ENCODE measurements at places on chromosomes 2 and 18.
A peak's percentile ranks its signal among the peaks of the same experiment; 100 is the strongest.

DNA sequence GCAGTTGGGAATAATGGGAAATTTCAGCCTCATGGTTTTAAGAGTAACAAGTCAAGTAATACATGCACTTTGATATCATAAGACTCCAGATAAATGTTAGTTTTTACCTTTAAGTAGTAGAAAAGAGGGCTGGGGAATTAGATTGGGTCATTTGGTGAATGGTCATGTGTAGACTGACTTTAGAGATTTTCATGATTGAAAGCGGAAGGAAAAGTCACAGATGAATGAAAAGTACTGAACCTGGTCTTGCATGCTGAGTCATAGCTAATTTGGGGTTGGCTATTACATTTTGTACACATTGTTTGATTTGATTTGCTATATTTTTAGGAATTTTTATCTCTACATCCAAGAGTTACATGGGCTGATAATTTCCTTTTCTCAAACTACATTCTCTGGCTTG, 539.4 kb upstream of the SPHKAP start:
- no peak for DNase-seq

DNA sequence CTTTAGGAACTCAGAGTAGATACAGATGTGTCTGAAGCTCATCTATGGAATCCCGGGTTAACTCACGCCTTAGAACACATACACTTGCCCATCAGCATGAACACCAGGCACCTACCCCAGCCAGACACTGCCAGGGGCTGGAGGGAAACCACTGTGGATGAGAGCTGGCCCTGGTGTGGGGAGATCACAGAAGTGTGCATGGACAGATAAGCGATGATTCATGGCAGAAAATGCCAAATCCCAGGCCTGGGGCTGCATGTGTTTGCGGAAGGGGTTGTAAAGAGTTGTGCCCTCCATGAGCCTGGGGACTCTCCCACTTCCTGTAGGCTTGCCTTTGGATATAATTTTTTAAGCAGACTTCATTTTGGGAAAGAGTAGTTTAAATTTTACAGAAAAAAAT, 193.4 kb downstream of the FHOD3 start:
- DNase-seq: no peak

GRCh38 chr18:60506682-60507081, 134.1 kb upstream of the MC4R start:
- no peak for DNase-seq

DNA sequence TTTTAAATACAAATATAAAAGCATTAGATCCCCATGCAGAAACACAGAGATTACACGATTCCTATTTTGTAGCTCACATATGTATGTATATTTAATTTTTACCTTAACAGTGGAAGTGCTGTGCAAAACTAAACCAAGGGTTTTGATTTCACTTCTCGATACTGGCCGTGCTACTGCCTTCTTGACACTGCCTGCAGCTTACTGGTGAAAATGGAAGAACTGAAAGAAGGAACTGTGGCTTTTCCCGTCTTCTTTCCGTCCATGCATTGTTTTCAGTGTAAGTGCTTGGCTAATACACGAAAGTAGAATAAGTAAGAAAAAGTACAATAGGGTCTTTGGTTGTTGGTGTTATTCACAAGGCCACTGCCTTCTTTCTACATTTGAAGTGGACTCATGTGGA, 129.5 kb downstream of the NDUFA10 start:
- DNase-seq: no peak

- no peak for DNase-seq
Measured at GRCh38 chr2:70981421-70981820, 3.0 kb downstream of the ANKRD53 start.

GRCh38 chr2:190736355-190736754, 87.5 kb downstream of the NAB1 start:
- DNase-seq: no peak

DNA sequence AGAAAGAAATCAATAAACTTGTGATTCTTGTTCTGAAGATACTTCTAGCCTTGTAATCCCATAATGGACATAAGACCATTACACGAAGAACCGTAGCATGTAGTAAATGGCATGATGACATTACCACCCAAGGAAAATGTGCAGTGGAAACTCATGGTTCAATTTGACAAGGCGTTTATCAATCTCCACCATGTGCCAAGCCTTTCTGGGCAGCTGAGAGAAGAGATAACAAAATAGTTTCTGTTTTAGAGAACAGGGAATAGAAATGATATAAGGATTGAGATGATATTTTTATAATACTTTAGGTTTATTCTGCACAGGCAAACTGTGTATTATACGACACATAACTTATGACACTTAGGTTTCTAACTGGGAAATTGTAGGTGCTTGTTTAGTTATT, 19.2 kb downstream of the ABI2 start:
- DNase-seq: no peak

GRCh38 chr18:21684731-21685130, 19.8 kb downstream of the ABHD3 start:
- DNase-seq: no peak

DNA sequence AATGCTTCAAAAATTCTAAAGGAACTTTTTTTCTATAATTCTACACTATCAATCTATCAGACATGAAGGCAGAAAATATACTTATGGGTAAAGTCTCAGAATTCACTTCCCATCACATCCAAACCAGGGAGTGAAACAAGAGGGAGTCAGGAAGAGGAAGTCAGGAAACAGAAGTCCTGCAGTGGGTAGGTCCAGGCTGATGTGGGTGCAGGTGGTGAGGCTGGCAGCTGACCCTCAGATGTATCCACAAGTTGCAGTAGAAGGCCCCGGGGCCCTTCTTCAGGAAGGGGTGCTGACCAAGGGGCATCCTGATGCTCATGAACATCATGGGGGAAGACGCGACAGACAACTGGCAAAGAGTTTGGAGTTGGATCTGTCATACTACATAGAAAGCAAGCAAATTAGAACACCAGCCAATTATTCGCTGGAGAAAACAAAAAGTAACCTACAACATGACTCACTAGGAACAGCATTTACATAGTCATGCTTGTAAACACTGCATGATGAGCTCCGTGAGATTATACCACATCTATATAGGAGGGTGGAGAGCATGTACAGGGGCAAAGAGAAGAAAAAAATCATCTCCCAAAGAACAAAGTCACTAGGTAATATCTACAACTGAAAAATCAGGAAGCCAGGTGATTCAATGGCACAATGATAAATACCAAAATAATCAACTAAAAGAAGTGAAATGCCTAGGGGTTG, 4.2 kb downstream of the UXS1 start:
- peak; percentile 5 for DNase-seq

DNA sequence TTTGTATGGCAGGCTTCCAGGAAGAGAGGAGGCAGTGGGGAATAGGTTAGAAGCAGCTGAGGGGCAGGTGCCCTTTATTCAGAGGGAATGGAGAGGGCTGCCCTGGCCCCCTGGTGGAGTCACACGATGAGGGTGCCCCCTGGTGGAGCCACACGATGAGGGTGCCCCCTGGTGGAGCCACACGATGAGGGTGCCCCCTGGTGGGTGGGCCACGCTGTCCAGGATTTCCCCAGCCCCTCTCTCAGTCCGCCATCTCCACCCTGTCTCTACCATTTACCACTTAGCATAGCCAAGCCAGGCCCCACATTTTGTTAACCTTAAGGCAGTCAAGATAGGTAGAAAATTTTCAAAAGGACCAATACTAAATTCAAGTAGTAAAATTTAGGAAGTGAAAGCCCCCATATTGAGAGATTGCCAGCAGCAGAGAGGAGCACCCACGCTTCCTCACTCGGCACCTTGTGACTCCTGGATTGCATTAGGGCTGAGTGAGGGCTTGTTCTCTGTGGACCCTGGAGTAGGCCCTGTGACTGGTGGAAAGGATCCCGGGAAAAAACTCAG, 10.4 kb upstream of the FAM228A start:
- DNase-seq: no peak

DNA sequence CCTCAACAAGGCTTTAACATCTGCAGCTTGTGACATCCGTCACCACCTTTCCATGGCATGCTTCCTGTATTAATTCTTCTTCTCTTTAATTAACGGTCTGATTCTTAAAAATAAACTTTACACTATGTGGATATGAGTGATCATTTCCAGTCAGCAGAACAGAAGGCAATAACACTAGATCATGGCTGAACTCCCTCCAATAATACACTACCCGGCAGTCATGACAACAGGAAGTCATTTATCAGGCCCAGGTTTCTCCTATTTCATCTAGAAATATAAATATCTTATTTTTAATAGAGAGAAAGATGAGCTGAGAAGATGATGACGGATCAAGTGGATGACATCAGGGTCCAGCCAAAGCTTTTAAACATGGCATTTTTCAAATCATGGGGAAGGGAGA, 792.2 kb downstream of the SLC4A3 start:
- DNase-seq: no peak

DNA sequence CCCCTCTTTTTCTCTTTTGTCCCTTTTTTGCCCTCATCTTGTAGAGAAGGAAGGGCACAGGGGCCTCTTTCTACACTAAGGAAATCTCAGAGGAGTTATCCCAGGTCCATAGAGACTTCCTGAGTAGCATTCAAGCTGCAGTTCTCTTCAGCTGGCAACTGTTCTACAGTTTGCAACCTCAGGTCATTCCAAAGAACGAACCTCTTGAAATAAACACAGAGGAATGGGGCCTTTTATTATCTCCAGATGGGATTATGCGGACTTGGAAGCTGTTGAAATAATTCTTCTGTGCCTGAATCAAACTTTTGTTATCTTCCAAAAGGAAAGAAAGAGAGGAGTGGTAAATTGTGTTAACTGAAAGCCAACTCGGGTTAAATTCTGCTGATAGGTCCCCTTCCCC, 31.0 kb upstream of the NFE2L2 start:
- DNase-seq: no peak

DNA sequence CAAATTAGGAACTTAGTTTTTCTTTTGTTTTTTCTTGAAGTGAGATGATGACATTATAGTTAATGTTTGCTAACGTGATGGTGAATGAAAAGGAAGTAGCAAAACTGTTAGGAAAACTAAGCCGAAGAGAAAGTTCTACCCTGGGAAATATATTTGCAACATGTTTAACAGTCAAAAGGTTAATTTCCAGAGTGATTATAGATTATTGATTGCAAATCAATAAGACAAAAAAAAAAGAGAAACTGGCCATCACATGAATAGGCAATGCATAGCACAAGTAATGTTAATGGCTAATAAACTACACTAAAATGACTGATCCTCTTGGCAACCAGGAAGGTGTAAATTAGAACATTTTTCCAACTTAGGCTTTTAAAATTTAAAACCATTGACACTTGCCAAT, 26.0 kb upstream of the AMMECR1L start:
- no peak for DNase-seq

- DNase-seq: peak; percentile 52
Measured at GRCh38 chr18:23131693-23132319, 3.5 kb upstream of the CABLES1 start.

GRCh38 chr2:47486841-47487497, 84.0 kb downstream of the MSH2 start:
- DNase-seq: no peak

DNA sequence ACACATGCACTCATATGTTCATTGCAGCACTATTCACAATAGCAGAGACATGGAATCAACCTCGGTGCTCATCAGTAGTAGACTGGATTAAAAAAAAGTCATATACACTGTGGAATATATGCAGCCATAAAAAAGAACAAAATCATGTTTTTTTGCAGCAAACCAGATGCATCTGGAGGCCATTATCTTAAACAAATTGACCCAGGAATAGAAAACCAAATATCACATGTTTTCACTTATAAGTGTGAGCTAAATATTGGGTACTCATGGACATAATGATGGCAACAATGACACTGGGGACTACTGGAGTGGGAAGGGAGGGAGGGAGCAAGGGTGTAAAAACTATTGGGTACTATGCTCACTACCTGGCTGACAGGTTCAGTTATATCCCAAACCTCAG, 792.6 kb downstream of the EPHA4 start:
- no peak for DNase-seq

- no peak for DNase-seq
Measured at GRCh38 chr2:226691255-226691654, 108.4 kb downstream of the IRS1 start.

DNA sequence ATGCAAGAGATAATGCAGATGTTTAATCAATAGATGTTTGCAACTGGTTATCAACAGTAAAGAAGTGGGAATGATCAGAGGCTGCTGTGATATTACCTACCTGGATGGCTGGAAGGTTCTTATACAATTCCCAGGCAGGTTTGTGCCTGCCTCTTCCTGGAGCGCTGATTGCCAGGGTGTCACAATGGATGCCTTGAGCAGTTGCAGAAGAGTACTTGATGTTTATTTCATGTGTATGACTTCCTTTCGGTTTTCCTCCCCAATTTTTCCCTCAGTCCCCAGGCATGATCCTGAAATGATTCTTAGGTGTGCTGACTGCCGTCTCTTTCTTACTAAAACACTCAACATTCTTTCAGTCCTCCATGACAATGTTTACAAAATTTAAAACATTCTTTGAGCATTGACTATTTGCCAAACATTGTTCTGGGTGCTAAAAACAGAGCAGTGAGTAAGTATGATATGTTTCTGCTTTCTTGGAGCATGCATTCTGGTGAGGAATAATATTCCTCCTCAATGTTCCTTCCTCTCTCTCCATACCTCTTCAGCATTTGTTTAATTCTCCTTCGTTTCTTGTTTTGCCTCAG, 416.6 kb upstream of the TRIB2 start:
- DNase-seq: no peak

GRCh38 chr2:206983161-206983859, 44.0 kb downstream of the CPO start:
- DNase-seq: no peak

DNA sequence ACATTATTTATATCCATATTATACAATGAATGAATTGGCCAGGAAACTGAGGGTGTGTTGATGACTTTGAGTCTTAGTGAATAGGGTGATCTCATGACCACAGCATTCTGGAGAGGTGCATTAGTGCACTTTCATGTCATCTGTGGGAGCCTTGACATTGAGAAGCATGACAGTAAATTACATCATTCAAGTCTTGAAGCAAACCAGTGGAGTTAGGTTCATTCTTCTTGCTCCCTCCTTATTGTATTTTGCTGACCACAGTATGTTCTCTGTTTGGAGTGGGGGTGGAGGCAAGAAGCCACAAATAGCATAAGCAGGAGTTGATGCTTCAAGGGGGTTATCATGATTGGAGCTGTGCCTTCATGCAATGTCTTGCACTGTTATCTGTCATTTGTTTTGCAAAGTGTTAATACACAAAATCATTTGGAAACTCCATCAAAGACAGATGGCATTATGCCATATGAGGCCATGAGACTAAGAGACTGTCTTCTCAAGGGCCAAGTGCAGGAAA, 680.2 kb downstream of the NYAP2 start:
- peak; percentile 98 for DNase-seq

GRCh38 chr2:223218587-223219178, 166.7 kb downstream of the KCNE4 start:
- no peak for DNase-seq

GRCh38 chr2:239344857-239345216, 56.0 kb downstream of the HDAC4 start:
- DNase-seq: no peak

DNA sequence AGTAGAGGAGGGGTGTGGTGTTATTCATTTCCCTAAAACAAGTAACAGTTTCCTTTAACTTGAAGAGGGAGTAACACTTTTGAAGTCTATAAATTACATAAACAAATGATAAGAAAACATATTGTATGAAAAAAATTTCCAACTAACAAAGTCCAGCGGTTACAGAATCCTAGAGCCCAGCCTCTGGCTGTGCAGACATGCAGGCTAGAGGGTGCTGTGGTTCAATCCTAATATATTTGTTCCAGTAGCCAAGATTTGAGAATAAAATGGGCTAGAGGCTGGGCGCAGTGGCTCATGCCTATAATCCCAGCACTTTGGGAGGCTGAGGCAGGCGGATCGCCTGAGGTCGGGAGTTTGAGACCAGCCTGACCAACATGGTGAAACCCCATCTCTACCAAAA, 56.9 kb downstream of the WDR75 start:
- DNase-seq: no peak

Measured in keratinocyte (primary cell).